AG04449 (cell line): ENCODE measurements at places on chromosomes 2 and 18.

- no peak for DNase-seq
Observed at GRCh38 chr2:20425371-20425881, 21.4 kb upstream of the RHOB start.

- DNase-seq: no peak
Observed at GRCh38 chr2:230888824-230889400, 24.2 kb downstream of the ITM2C start.

- no peak for DNase-seq
Observed at GRCh38 chr2:114316532-114317300, 125.7 kb upstream of the DPP10 start.

DNA sequence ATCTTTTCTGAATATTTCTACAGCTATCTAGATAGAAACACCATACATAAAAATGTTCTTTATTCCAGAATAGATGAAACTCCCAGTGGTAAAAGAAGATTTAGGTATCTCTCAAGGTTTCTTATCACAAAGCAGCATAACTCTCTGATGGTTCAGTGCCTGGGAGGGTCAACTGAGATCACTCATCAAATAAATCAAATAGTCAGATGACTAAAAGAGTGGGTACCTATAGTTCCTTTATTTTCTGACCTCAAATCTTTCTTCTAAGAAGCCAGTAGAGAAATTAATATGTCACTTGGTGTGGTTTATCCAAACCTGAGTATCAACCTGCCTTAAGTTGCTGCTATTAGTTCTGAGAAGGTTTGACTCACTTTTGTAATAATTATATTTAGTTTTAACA, 120.9 kb downstream of the TMEFF2 start:
- DNase-seq: no peak

- DNase-seq: no peak
Observed at GRCh38 chr18:25457601-25458000, 105.6 kb upstream of the ZNF521 start.

- no peak for DNase-seq
Observed at GRCh38 chr2:168561991-168562390, 105.9 kb downstream of the CERS6 start.

DNA sequence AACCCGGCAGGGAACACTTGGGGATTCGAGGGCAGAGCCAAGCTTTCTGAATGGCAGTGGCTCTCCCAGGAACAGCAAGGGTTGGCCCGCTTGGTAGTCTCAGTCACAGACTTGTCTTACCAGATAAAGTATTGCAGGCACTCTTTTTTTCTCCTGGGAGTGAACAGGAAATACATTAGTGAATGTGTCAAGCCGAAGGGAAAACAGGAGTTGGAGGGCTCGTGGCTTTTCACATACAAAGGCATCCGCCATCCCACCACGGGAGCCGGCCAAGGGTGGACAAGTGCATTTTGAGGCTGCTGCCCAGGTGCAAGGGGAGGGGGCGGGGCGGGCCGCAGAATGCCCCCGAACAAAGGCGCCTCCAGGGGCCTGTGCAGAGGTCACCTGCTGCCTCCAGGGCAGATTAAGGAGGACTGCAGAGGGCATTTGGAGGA, 163.3 kb upstream of the SIX3 start:
- DNase-seq: no peak

DNA sequence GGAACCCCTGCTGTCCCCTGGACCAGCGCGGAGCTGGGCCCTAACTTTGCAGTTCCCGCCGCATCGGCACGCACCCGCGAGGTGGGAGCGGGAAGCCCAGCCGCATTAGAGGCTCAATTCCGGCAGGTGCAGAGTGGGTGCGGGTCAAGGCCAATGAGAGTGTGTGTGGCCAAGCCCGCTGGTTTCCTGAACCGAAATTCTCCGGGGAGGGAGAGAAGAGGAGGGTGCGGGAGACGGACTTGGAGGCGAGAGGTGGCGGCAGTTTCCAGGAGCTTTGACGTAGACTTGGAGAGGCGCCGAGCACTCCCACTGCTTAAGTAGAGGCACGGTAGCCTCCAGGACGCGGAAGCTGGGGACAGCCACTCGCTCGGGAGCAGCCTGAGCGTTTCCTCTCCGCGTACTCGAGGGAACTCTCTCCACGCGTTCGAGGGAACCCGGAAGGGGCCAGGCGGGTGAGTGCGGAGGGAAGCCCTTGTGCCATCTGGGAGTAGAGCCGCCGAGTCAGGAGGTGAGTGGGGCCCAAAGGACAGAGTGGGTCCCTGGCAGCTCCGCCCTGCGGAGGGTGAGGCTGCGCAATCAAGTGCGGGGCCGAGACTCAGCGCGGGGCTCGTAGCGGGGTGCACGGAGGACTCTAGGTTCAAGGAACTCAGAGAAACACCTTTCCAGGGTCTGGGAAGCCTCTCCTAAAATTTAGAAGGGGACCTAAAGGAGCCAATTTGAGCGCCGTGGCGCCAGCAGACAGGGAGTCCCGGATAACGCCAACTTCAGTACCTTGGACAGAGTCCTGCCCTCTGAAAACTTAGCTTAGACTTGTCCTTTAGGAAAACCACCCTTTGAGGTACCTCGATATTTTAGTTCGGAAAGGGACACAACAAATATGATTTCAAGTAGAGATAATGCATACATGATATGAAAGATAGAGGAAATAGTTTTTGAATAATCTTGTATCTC, at the start of gene FAM237A:
Gene FAM237A, plus strand, starts transcription at position 413 of the 951 bp plus-strand sequence. CDS start 1,750 bp downstream, outside the sequence.
- no peak for DNase-seq

DNA sequence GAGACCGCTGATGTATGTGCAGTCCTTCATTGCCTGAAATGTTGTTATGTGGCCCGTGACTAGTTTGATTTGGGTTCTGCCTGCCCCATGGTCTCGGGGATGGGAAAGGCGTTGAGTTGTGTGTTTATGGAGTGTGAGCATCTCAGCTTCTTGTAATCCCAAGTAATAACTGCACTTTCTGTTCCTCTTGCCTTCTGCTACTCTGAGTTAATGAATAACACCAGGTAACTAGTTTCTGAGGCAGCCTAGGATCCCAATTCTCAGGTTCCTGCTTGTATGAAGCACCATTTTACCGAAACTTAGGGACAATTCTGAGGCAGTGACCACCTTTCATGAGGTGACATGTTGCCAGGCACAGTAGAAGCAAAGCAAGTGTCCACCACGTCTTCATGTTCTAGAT, 170.0 kb downstream of the ALK start:
- no peak for DNase-seq

DNA sequence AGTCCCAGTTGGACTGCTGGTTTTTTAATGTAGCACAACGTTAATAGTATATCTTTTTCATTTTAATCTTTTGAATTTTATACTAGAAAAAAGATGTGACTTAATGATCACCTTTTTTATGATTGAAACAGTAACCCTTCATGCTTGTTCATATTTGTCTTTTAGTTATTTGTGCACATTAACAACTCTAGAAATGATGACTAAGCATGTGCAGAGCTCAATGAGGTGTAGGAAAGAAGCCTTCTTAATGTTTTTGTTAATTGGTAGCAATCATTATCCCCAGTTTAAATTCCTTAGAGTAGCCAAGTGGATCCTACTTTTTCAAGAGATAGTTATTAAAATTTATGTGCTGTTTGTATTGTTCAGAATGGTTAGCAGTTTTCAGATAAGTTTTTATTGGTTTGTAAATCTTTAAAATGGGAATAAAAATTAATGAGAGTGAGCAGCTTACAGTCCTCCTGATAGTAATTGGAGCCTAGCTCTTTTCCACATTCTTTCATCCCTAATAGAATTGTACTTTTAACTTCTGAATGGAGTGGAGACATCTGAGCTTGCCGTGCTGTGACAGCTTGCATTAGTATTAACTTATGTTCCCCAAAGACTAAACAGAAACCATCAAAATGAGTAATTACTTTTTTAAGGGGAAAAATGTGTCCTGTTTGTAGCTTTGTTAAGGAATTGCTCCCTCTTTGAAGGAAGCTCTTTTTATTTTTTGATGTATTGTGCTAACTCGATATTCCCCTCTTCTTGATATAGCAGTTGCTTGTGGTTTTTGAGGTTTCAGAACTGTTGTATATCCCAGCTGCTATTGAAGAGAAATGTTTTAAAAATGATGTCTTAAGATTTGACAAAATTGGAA, 17.3 kb downstream of the PIK3C3 start:
- no peak for DNase-seq

DNA sequence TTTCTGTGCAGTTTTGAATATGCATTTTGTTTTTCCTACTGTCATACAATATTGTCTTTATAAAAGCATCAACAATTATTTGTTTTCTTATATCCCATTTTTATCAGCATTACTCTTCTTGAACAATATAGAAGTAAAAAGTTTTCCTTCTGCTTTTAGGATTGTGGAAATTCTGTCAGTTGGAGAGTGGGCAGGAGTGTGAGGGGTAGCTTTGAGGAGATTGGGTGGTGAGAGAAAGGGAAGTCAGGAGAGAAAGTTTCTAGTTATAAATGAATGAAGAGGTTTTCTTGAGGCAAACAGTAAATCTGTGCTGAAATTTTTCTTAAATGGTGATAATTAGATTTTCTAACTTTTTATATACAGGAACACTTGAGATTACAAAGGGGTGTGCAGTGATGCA, 151.7 kb upstream of the NOSTRIN start:
- DNase-seq: no peak

DNA sequence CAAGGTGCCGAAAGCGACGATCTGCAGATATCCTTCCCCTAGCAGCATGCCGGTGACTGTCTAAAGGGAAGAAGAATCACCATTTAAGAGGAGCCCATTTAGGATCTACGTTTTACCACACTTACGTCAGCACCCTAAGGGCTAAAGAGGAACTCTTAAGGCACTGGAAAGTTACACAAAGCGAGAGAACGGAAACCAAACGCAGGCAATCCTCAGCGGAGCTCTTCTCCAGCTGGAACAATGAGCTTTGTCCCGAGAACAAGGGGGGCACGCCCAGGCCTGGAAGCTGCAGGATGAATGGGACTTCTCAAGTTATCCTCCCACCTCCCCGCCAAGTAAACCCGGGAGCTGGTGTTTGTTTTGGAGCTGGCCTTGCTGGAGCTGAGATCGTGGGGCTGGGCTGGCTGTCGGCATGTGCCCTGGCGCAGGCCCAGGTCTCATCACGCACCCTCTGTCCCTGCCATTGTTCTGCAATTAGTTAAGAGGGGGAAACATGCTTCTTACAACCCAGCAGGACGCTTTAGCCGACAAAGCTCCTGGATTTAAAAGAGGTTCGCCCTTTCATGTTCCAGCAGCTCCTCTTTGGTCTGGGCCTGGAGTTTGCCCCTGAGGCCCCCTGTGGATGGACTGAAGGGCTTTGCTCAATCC, 36.4 kb downstream of the PXDN start:
- no peak for DNase-seq

DNA sequence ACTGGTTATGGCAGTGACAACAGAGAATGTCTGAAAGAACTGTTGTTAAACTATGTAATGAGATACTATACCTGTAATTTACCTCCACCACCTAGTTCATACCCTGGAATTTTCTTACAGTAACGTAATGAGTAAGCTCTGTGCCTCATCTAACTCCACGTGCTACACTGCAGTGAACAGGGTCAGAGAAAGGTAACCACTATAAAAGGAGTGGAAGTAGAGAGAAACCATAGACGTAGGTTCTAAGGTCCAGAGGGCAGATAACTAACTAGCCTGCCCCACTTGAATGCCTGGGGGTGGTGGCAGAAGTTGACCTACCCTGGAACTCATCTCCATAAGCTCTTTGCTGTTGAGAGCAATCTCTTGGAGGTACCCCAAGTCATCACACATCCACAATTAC, 32.0 kb upstream of the B4GALT6 start:
- no peak for DNase-seq

- DNase-seq: no peak
Observed at GRCh38 chr2:111133603-111134002, 12.9 kb downstream of the BCL2L11 start.

DNA sequence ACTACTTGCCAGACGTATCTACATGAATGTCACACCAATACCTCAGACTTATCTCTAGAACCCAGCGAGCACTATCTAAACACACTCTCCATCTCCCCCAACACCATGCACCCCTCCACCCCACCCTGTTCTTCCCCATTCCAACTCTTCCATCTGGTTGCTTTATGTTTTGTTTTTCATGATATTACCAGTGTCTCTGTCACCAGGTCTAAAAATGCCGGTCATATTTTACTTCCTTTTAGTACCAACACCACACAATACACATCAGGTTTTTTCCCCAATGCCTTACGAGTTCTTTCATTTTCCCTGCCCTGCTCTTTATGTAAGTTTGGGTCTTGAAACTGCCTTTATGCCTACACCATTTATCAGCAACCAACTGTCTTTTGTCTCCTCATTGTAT, 10.2 kb upstream of the ITGA4 start:
- no peak for DNase-seq

GRCh38 chr2:109117780-109118179, 11.2 kb upstream of the SH3RF3 start:
- DNase-seq: no peak

GRCh38 chr2:71887196-71887595, 260.5 kb downstream of the CYP26B1 start:
- no peak for DNase-seq

DNA sequence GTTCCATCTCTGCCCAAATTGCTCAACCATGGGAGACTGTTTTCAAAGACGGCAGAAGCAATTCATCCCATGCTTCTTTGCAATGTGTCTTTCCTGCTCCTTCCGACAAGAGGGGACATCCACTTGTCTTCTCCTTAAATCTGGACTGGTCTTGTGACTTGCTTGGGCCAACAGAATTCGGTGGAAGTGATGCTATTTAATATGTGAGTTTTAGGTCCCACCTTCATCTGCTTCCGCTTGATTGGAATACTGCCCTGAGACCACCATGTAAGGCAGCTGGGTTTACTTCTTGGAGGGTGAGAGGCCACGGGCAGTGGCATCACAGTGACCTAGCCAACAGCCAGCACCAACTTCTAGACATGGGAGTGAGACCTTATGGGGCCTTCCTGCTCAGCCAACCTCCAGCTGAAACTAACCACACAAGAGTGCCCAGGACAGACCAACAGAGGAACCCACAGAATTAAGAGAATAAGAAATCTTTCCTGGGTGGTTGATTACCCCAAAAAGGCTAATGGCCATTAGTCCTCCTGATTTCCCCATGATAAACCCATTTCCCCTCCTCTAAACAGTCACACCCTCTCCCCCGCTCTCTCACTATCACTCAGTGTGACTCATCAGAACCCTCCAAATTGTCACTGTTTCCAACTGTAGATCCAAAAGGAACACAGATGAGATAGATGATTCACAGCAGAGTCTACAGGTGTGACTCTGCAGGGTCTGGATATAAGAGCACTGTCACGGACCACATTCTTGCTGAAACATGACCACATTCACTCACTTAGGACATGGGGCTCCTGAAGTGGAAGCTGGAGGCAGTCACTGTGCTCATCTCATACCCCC, 16.2 kb upstream of the RHOB start:
- no peak for DNase-seq

GRCh38 chr2:235649418-235649817, 155.6 kb downstream of the AGAP1 start:
- DNase-seq: no peak

DNA sequence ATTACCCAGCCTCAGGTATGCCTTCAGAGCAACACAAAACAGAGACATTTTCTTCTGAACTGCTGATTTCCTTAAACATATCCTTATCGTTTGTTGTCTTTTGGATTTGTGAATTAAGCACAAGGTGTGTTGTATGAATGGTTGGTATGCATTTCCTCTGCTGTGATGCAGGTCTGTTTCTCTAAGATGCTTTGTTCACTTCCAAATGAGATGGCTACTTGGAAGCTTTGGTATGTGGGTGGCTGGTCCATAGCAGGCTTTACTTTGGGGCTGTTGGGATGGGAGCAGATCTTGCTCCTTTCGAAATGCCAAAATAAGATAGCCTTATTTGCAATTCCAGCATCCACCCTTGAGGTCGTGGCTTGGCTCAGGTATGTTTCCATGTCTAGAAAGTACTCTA, 257.2 kb downstream of the INSIG2 start:
- DNase-seq: no peak

- DNase-seq: peak; percentile 97
Observed at GRCh38 chr2:73233154-73233931, at the start of gene PRADC1. Gene PRADC1 (minus strand): TSS chr2:73233239. CDS start chr2:73233160, 79 bp downstream.
